ENCODE measurements at places on chromosomes 7 and 10.

GRCh38 chr10:60973086-60973485 is 29.1 kb upstream of the RHOBTB1 start:
- no peak for DNase-seq

DNA sequence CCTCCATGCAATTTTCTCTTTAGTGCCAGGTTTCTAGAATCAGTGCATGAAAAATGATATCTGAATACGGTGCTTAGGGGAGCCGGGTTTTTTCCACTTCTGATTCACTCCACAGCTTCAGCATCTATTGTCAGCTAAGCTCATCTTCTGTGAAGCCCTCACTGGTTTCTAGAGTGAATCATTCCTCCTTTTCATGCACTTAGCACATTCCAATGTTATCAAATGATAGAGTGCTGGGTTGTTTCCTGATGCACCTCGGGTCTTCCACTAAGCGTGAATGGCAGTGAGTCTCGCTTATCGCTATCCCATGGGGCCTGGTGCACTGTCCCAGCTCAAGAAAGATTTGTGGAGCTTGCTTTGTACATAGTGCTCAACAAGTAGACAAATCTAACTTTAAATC is 170.9 kb upstream of the RHEB start:
- DNase-seq, result no peak

DNA sequence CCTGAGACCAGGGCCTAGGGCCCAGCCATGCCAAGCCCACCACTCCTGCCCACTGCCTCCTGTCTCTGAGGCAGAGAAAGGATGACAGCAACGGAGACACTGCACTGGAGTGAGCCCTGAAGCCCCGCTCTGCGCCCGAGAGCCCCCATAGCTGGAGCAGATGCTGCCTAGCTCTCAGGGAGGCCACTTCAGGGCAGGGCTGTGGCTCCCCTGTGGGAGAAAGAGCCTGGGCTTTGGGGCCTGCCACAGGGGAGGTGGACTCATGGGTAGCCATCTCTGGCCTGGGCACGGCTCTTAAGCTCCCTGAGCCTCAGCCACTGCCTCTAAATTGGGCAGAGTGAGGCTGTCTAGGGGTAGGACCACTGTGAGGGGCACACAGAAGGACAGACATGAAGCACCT is 214.2 kb downstream of the GRID1 start:
- DNase-seq, result no peak

DNA sequence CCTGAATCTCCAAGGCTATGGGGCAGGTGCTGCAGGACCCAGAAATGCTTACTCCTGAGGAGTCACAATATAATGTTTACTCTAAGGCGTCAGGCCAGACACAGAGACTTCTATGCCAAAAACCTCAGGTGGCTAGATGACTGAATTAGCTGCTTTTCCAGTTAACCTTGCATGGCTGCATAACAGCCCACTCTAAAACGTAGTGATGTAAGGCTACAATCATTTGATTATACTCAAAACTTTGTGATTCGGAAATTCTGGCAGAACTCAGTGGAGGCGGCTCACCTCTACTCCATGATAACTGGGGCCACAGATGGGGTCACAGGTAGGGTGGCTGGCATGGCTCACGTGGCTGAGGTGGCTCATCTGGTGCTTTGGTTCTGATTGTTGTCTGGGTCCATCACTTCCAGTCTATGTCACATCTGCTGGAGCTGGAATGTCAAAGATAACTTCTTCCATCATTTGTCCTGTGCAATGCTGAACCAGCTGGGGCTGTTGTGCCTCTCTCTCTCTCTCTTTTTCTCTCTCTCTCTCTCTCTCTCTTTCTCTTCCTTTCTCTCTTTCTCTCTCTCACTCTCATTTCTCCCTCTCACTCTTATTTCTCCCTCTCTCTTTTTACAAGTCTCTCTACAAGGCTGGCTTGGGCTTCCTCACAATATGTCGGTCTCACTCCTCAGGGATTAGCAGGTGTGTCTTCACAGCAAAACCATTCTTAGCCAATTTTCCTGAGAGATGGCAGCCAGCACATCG is 11.8 kb downstream of the TMEM72 start:
- DNase-seq, result no peak

- no peak for DNase-seq
Measured at GRCh38 chr10:15237351-15237750, 68.9 kb upstream of the NMT2 start.

GRCh38 chr10:1109795-1110673 is 53.8 kb downstream of the WDR37 start:
- DNase-seq, result peak; percentile 80

DNA sequence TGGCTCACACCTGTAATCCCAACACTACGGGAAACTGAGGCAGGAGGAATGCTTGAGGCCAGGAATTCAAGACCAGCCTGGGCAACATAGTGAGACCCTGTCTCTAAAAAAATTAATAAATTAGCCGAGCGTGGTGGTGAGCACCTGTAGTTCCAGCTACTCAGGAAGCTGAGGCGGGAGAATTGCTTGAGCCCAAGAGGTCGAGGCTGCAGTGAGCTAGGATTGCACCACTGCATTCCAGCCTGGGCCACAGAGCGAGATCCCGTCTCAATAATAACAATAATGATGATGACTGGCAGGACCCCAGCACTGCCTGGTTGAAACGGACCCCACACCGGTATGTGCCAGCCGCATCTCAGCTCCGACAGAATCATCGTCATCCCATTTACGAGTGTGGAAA is 93.0 kb downstream of the ELFN1 start:
- DNase-seq, result no peak

- DNase-seq, result peak; percentile 79
Measured at GRCh38 chr7:2698581-2699288, 10.7 kb downstream of the AMZ1 start.

- DNase-seq, result no peak
Measured at GRCh38 chr7:80240265-80241025, 105.8 kb downstream of the GNAI1 start.

DNA sequence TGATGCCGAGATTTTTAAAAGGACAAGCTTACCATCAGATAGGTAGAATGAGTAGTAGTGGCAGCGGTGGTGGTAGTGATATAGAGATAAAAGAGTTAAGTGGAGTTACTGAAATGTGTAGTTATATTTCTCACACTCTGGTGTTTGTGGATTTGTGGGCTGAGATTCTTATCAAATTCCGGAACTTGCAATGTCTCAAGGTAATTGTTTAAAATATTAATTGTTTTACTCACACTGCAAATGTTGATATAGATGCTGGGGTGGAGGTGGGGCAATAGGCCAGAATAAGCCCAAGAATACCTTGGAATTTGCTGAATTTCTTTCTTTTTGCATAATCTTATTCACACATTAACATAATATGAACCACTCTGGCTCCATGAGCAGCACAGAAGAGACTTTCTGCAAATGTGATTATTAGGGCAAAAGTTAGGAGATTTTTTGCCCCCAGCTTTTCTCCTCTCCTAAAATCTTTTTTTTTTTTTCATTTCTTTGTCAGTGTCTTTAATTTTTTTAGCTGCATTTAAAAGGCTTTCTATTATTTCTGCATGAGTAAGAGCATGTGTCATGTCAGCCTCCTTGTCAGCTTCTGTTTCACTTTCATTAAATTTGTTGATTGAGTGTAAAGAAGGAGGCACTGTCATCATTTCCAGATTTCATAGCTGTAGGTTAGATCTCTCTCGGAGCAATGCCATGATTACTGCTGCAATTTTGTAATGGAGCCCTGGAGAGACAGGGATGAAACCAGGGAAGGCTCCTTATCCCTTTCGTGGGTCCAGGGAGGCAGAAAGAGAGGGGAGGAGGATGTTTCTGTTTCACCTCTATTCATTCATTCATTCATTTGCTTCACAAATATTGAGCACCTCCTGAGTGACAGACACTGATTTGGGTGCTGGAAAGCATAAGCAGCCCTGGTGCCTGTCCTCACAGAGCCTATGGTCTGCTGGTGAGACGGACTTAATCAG is 13.1 kb upstream of the SGMS1 start:
- DNase-seq, result peak; percentile 60

DNA sequence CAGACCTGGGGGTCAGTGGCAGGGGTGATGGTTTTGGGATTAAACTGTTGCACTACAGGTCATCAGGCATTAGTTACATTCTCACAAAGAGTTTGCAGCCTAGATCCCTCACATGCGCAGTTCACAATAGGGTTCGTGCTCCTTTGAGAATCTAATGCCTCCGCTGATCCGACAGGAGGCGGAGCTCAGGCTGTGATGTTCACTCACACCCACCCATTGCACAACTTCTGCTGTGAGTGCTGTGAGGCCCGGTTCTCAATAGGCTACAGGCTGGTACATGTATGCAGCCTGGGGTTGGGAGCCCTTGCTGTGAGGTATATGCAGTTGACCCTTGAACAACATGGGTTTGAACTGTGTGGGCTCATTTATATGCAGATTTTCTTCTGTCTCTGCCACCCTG is 416.4 kb downstream of the GFRA1 start:
- DNase-seq, result no peak

- no peak for DNase-seq
Measured at GRCh38 chr10:60098677-60099601, 192.6 kb upstream of the CCDC6 start.
